ENCODE measurements at places on chromosomes 16 and 17.
A peak's percentile ranks its signal among the peaks of the same experiment; 100 is the strongest.

DNA sequence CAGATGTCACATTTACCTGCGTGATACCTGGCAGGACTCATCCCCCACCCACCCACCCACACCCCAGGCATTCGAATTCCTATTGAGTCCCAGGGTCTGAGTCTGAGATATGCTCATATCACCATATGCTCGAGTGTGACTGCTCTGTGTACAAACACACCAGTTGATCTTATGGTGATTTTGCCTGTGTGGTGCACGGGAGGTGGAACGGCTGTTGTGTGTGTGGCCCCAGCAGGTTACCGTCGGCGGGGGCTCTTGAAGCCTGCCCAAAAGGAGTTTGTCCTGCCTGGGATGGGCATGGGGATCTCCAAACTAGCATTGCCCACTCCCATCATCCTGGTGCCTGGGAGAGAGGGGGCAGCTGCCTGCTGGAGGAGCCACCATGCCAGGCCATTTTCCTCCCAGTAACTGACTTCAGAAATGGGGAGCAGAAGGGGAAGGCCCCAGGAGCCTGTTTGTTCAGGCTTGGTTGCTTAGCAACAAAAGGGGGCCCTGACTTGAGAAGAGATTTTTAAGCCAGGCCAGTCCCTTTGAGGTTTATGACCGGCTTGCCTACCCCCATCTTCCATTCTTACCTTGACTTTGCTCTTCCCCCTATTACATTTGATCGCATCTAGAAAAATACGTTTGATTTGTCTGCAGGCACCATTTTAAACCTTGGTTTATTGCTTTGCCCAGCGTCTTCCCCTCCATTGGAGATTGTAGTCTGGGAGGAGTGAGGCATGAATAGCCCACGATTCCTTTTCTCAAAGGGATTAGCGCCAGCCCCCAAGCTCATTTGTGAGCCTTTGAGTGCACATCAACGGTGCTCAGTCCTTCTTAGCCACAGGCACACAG, 217.7 kb downstream of the CCDC182 start:
- DNase-seq, result no peak

DNA sequence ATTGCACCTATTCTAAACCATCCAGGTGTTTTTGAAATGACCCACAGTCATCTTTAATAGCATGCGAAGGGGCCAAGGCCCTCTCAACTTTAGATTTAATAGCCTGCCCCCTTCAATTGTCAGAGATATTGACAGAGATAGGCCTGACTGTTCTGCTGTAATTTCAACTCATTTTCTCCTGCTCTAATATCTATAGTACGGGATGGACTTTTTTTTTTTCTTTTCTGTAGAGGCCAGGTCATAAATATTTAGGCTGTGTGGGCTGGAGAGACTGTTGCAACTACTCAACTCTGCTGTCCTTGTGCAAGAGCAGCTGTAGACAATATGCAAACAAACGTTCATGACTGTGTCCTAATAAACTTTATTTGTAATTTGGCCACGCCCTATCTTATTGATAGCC, 24.7 kb upstream of the KRT20 start:
- DNase-seq, result no peak

DNA sequence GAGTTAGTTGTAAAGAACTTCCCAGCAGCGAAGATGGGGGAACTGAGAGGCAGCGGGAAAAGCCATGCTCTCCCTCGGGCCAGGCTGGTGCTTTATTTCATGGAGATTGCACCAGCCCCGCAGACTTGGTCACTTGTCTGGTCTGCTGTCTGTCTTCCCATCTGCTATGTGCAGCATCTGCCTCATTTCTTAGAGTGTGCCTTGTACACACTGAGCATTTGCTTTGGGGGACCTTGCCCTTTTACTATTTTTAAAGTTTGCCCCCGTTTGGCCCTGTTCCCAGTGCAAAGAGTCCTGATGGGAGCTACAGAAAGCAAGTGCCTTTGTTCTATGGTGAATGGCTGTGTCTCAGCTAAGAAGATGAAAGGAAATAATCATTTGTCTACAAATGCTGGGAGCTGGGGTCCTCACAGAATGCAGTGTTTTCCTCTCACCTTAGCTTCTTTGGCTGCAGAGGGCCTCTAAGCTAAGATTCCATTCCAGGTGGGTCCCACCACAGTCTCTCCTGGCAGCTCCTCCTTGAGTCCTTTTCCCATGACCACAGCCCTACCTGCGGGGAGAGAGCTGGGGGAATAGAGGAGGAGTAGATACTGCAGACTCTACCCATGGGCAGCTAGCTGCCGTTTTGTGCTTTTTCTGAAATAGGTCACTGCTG, 25.1 kb upstream of the CNOT1 start:
- DNase-seq, result no peak

DNA sequence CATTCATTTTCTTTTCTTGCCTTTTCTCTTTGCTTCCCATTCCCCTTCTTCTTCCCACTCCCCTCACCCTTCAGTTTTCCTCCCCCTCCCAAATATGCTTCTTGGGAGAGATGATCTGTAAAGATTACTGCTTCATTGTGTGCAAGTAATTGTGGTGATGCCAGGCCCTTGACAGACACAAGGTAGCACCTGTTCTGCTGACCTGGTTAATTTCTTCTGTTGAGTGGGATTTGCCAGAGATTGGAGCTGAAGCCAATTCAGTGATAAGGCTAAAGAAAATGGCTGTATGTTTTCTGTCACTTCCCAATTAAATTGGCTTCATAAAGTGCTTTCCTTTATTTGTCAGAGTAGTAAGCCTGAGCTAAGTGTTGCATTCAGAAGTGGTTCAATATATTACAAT, 44.5 kb downstream of the AATF start:
- no peak for DNase-seq

GRCh38 chr17:38333635-38334295, 10.0 kb downstream of the GPR179 start:
- peak; percentile 36 for DNase-seq

All from right forelimb (tissue), 1 donor.